ENCODE measurements at places on chromosomes 3 and 15. TPM values are rescaled to one million over a fixed set of nuclear protein-coding genes. Genes with fewer than 3 reads are reported as not detected.

SLC51B gene
- total RNA-seq: not detected

TGM4 gene
- not detected for total RNA-seq

DNA sequence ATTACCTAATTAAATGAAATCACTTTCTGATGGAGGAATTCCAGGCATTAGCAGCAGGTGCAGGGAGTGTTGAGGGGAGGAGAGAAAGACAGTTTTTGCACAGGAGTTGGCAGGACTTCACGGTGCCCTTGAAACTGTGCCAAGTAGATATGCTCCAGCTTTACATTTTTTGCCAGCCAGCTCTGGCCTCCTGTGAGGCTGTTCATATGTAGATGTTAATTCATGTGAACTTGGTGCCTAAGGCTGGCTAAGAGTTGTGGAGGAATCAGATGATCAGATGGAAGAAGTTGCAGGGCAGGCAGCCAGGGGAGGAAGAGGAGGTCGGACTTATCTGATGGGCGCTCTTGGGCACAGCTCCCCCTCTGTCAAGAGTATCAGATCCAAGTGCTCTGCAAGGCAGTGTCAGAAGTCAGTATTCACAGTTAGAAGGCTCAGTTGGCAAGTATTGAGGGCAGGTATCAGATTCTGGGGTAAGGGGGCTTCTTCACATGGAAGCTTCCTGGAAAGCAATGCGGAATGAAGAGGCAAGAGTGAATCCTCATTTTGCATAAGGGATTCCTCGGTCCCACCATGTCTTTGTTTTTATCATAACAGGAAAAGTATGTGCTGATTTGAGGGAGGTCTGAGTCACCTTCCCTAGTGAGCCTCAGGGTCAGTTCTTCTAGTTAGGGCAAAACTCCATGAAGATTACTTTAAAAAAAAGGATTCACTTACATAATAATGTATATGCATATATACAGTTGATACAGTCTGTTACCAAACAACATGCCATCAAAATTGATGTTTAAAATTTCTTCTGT is 172.6 kb upstream of the UMPS start:
- DNase-seq: no peak

GRCh38 chr15:23897091-23897490 is 210.0 kb upstream of the NDN start:
- DNase-seq: no peak

- no peak for DNase-seq
Observed at GRCh38 chr3:124172816-124173215, 180.9 kb upstream of the ROPN1 start.

DNA sequence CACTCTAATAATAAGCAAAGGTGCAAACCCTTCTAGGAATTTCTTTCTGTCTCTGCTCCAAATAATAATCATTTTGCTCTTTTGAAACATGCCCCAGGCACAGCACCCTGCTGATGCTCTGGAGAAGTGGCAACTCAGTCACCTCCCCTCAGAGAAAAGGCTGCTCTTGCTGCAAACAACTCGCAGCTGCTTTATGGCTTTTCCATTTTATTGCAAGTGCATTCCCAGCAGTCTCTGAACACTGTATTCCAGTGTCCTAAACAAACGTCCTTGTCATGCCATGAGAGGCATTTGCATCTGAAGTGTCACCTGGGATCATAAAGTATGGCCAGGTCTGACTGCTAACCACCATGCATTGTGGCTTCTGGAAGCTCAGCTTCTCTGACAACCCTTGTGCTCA is 358.1 kb upstream of the TRIM42 start:
- DNase-seq: no peak

DNA sequence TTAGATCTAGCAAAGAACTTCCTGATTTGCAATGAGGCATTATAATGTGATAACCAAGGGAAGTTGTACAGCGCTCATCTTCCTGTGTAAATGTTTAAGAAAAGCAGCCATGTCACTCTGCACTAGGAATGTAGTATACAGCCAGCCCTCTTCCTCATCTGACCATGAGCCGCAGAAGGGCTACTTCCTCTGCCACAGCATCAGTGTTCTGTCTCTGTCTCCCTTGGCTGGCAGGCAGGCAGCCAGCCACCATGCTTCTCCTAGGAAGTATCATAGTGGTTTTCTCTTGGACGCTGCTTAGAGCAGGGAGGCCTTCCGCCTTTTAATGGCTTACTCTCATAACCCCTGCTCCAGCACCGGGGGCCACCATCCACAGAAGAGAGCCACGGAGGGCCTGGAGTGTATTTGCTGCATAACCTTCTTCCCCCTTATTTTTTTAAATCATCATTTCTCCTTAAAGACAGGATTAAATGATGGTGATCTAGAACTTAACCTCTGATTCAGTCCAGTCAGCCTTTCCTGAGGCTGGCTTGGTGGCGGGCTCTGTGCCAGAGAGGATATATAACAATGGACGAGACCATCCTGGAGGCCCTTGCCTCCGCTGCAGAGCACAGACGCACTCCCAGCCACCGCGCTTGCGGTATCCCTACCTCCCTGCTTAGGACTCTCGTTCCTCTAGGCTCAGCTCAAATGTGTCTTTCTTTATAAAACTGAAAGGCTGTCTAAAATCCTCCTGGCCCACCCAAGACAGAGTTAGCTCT is 57.3 kb upstream of the PLXNA1 start:
- no peak for DNase-seq

DNA sequence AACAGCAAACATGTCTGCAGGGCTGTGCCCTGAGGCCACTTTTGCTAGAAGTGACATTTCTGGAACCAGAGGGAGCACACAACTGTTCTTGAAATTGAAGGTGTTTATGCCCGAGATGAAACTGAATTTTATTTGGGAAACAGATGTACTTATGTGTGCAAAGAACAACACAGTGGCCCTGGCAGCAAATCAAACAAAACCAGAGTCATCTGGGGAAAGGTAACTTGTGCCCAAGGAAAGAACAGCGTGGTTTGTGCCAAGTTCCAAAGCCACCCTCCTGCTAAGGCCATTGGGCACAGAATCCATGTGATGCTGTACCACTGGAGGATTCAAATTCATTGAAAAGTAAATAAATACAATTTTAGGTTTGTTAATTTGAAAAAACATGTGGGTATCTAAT is 31.2 kb upstream of the RARRES1 start:
- no peak for DNase-seq

GRCh38 chr15:50059883-50060282 is 59.1 kb downstream of the ATP8B4 start:
- DNase-seq: no peak

DNA sequence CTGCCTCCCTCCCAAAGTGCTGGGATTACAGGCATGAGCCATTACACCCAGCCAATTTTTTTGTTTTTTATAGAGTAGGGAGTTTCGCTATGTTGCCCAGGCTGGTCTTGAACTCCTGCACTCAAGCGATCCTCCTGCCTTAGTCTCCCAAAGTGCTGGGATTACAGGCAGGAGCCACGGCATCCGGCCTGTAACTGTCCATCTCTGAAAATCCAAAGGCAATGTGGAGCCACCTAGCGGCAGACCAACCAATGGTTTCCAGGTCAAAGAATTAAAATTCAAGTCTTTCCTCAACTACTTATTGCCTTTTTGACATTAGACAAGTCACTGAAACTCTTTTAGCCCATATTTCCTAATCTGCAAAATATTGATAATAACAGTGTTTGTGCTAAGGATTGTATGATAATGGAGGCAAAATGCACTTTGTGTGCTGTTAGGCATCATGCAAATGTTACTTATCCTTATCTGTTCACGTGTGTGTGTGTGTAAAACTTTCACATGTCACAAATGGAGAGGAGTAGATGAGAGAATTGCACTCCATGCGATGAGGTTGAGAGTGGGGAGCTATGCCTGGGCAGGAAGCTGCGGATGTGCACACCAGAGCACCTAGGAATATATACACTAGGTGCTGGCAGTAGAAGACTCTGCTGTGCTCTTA is 48.7 kb downstream of the COL8A1 start:
- DNase-seq: no peak

Measured in osteocyte (in vitro differentiated cells).